ENCODE measurements at places on chromosomes 11 and 22.

DNA sequence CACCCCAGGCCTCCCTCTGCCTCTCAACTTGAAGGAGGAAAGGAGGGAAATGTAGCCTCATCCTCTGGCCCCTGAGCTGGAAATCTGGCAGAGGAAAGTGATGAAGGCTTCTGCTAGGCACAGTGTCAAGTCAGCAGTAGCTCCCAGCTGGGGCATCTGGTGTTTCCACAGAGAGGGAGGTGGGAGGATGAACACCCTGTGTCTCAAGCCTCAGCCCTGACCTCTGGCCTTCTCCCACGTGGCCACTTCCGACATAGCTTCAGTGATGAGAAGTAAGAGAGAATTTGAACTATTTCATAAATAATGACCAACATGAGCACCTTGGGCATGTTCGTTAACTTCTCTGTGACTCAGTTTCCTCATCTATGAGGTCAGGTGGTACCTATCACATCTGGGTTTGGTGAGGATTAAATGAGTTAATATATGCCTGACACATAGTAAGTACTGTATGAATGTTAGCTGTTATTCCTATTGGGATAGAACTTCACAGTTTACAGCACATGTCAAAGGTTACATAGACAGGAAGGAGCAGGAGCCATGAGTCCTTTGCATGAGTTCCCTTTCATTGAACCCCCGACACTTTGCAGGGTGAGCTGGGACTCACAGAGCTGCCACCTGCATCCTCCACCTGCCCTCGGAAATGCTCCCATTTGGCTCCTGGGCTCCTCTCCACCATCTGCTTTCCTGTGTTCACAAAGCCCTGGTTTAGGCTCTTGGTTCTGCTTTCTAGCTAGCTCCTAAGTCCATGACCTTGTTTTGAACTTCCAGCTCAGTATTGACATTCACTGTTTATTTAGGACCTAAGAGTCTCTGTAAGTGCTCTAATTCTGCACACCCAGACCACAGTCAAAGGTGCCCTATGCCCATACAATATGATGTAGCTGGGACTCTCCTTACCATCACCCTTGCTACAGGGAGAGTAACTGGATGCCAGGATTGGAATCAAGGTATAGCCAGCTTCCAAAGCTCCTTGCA lies 61.7 kb downstream of the CSNK2A3 start:
- DNase-seq, result no peak

- DNase-seq, result no peak
Measured at GRCh38 chr22:27961182-27961581, 42.1 kb upstream of the PITPNB start.

- no peak for DNase-seq
Measured at GRCh38 chr22:48432781-48433518, 1394.7 kb downstream of the BRD1 start.

GRCh38 chr22:20009582-20010306 lies 6.9 kb downstream of the ARVCF start:
- no peak for DNase-seq

DNA sequence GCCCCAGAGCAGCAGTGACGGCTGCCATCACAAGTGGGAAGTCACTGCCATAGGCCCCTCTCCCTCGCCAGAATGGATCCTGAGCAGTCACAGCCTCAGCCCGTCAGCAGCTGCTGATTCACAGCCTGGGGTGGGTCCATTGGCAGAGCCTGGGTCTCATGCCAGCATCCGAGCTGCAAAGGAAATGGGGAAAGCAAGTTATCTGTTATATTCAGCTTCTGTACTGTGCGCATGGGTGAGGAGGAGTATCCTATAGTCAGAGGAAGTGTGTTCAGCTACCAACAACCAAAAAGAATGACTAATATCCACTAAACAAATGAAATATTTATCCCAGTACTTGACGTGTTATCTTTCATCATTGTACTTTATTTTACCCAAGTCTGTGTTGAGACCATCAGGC lies 119.7 kb downstream of the RCN1 start:
- no peak for DNase-seq

DNA sequence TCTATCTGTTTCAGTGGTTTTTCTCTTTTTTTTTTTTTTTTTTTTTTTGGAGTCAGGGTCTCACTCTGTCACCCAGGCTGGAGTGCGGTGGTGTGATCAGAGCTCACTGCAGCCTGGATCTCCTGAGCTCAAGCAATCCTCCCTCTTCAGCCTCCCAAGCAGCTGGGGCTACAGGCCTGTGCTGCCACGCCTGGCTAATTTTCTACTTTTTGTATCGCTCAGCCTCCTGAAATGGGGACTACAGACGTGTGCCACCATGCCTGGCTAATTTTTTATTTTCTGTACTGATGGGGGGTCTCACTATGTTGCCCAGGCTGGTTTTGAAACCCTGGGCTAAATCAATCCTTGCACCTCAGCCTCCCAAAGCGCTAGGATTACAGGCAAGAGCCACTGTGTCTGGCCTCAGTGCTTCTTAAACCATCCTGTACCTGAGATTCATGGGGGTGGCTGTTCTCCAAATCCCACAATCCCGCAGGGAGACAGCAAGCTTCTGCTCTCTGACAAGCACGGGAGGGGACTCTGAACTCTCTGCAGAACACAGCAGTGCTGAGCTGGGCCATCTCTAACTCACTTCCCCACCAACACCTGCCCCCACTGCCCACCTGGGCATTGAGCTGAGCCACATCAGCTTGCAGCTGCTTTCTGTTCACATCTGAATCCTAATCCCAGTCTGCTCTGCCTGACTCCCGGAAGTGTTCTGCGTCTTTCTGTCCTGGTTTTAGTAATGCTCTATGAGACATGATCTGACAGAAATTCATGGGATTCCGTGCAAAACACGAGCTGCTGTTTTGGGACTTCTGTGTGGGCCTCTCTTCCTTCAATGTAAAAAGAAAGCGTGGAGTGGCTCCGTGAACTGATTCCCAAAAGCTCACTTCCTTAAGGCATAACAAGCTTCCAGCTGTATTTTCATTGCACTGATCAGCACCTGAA lies 400.0 kb downstream of the LARGE1 start:
- no peak for DNase-seq

GRCh38 chr11:100098560-100098959 lies 588.5 kb upstream of the ARHGAP42 start:
- DNase-seq, result no peak

DNA sequence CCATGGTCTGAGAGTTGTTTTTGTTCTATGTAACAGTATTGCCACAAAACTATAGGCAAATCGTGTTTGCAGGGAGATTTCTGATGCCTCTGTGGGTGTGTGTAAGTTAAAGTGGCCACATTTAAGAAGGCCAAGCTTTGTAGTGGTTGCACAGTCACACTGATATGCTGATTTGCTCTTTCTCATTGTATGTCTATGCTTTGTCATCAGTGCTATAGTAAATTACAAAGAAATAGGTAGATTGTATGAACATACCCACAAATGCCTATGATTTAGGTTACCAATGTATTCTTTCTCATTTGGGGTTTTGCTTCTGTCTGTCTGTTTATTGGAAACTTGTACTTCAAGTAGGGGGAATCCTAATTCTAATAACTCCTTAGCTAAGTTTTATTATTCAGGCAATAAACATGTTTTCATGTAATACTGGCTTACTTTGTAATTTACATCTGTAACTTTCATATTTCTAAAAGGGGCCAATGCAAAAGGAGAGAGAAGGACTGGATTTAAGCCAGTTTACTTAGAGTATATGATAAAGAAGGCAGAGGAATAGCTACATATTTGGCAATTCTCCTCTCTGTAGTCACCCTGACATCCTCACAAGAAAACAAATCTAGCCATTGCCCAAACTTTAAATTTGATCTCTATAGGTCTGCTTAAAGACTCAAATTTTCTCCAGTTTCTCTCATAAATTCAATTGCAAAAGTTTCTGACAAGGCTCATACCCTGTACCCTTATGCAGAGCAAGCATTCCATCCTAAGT lies 2.0 kb downstream of the FIBIN start:
- no peak for DNase-seq

DNA sequence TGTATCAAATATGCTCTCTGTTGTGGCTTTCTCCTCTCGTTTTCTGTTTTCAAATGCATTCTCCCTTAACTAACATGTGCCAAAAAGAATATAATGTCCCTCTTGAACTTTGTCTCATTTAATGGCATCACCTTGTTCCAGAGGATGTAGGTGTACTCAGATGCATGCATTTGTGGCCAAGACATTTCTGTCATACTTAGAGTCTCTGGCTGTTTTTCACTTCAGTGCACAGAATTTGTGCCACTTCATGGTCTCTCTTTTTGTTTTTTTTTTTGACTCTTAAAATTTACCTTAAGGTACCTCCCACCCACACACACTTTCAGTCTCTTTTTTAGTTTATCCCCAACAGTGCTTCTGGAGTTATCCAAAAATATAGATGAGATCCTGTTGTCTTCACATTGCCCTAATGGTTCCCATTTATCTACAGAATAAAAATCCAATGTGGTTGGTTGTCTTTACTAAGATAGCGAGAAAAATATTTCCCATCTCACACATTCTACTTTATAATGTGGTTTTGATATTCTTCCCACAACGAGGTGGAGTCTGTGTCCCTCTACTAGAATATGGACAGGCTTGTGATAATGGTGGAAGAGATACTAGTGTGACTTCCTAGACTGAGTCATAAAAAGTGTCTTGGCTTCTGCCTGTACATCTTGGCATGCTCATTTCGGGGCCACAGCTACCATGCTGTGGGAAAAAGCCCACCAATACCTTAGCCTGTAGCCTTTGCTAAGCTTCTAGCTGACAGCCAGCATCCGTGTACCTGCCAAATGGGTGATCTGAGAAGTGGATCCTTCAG lies 125.8 kb downstream of the DDX10 start:
- no peak for DNase-seq

DNA sequence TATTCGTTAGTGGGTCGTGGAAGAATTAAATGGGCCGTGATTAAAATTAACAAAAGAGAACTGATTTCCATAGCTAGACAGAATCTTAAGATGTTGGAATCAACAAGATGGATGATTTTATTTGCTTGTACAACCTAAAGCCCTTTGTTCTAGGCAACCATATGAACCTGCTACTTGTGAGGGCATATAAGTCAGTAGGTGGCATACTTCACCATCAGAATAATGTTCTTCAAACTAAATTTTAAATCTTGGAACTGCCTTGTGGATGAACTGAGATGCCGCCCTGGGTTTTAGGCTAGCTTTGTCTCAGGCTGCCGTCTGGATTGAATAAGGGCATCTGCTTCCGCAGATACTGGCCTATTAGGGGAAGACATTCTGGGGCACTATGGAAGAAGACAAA lies 40.9 kb downstream of the CSRP3 start:
- no peak for DNase-seq

DNA sequence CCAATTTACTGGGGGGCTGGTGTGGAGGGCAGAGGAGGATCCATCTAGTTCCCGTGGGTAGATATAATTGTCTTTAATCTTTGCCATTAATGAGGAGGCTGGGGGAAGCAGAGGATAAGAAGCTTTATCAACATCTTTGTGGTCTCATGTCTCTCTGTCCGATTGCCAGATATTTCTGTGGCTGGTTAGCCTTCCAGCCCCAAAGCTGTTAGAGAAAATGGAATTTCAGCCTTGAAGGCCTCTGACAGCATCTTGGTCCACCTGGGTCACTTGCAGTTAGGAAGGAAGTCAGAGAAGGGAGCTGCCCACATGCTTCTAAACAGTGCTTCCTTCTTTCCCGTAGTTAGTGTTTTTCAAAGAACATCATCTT lies 56.9 kb downstream of the ABTB2 start:
- no peak for DNase-seq

- no peak for DNase-seq
Measured at GRCh38 chr11:124970925-124971324, 16.9 kb downstream of the CCDC15 start.

GRCh38 chr22:33451866-33452469 lies 393.8 kb upstream of the SYN3 start:
- DNase-seq, result no peak

GRCh38 chr11:117909611-117910382 lies 19.4 kb downstream of the TMPRSS13 start:
- no peak for DNase-seq

- DNase-seq, result no peak
Measured at GRCh38 chr11:37422511-37422910, 824.5 kb upstream of the RAG2 start.

- no peak for DNase-seq
Measured at GRCh38 chr11:44576656-44577055, 11.2 kb downstream of the CD82 start.

GRCh38 chr22:25235547-25236290 lies 16.3 kb downstream of the CRYBB2 start:
- peak; percentile 63 for DNase-seq

- no peak for DNase-seq
Measured at GRCh38 chr11:108530426-108530825, 32.2 kb upstream of the POGLUT3 start.
